CD8-positive, alpha-beta memory T cell (primary cell): ENCODE measurements at places on chromosomes 11 and 22. TPM values are rescaled to one million over a fixed set of nuclear protein-coding genes. Genes with fewer than 3 reads are reported as not detected.

The MPPED2 gene
- total RNA-seq = not detected

The ACTN3 gene
- 0.33 TPM for total RNA-seq

The TPH1 gene
- total RNA-seq = 0.53 TPM

The POU2AF1 gene
- 1.5 TPM for total RNA-seq

The MRGPRF gene
- not detected for total RNA-seq

The TRIM66 gene
- 27.7 TPM for total RNA-seq

The HBG1 gene
- total RNA-seq = not detected

DNA sequence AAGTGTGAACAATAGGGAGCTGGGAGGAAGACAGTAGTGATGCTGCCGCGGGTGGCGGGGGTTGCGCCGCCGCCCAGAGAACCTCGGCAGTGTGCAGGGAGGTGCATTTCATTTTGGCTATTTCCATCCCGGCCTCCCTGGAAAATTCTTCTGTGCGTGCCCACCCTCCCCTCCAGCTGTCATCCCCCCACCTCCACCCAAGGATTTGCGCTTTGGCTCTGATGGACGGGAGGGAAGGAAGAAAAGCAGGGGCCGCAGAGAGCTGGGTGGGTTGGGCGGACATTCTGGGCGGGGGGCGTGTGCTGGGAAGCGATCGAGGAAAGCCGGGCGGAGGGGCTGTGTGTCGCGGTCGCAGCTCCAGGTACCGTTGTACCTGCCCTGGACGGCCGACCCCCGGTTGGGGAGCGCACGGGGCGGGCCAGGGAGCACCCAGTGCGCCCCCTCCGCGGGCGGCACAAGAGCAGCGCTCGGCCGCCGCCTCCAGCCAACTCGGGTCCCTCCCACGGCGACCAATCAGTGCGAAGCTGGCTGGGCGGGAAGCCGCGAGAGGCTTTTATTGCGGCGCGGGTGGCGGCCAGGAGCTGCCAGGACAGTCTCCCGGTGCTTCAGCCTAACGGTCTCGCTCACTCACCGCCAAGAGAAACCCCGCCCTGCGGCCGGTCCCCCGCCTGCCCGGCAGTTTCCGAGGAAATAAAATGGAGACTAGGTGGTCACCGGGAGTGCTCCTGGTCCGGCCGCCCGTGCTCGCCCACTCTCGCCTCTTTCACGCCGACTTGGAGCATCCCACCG is 1.6 kb downstream of the NCAM1 start:
- no peak for DNase-seq
- H3K27ac ChIP-seq = no peak overlapping the region
- peaks cover 18% of the 10 kb centered on the region for H3K27me3 ChIP-seq
- no peaks in the 10 kb centered on the region for H3K4me1 ChIP-seq
- H3K4me3 ChIP-seq = peak overlapping the region; percentile 19

GRCh38 chr11:107931206-107931605 is 3.0 kb downstream of the RAB39A start:
- H3K4me1 ChIP-seq = peaks cover 8% of the 10 kb centered on the region
- H3K36me3 ChIP-seq = no peaks in the 10 kb centered on the region
- H3K27me3 ChIP-seq = peaks cover 4% of the 10 kb centered on the region
- H3K4me3 ChIP-seq = no peak overlapping the region
- no peak overlapping the region for H3K27ac ChIP-seq

- peaks cover 27% of the 10 kb centered on the region for H3K4me1 ChIP-seq
- H3K4me3 ChIP-seq = no peak overlapping the region
- no peak for DNase-seq
- no peaks in the 10 kb centered on the region for H3K36me3 ChIP-seq
These were observed 15.8 kb upstream of the CTSC start for GRCh38 chr11:88353386-88353785.

DNA sequence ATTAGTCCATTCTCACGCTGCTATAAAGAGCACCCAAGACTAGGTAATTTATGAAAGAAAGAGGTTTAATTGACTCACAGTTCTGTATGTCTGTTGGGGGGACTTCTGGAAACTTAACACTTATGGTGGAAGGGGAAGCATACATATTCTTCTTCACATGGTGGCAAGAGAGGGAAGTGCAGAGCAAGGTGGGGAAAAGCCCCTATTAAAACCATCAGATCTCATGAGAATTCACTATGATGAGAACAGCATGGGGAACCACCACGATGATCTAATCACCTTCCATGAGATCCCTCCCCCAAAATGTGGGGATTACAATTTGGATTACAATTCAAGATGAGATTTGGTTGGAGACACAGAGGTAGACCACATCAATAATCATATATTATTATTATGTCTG is 25.7 kb downstream of the CEP57 start:
- H3K4me1 ChIP-seq = no peaks in the 10 kb centered on the region
- H3K27me3 ChIP-seq = no peaks in the 10 kb centered on the region
- peaks cover 11% of the 10 kb centered on the region for H3K36me3 ChIP-seq
- no peak overlapping the region for H3K27ac ChIP-seq
- no peak overlapping the region for H3K4me3 ChIP-seq

GRCh38 chr11:9639985-9640384 is 23.9 kb upstream of the SWAP70 start:
- no peaks in the 10 kb centered on the region for H3K4me1 ChIP-seq
- H3K36me3 ChIP-seq = no peaks in the 10 kb centered on the region
- H3K27ac ChIP-seq = no peak overlapping the region
- H3K27me3 ChIP-seq = no peaks in the 10 kb centered on the region
- H3K4me3 ChIP-seq = no peak overlapping the region

DNA sequence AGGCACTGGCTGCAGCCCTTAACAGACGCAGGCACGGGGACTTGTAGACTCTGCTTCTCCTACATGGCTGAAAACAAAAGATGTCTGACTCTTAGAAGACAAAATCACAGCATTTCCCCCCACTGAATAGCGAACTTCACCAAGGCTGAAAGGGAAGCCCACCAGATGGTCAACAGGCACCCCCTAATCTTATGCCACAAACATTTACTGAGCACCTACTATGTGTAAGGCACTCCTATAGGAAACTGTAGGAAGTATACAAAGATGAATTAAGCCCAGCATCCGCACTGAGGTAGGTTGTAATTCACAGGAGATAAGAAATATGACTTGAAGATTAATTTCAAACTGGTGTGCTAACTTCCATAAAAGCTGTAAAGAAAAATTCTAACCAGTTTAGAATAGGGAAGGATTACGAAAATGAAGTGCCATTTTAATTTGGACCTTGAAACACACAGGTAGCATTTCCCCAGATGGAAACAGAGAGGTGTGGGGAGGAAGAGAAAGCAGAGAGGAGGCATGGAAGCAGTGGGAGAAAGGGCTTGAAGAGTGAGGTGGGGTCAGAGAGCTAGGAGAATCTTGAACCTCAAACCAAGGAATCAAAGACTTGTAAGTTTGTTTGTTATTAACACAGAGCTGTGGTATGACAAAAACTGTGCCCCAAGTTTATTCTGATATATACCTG is 38.1 kb downstream of the NUMA1 start:
- no peaks in the 10 kb centered on the region for H3K36me3 ChIP-seq
- peak overlapping the region; percentile 68 for H3K4me3 ChIP-seq
- no peak for DNase-seq
- H3K27ac ChIP-seq = peak overlapping the region; percentile 90
- no peaks in the 10 kb centered on the region for H3K27me3 ChIP-seq

DNA sequence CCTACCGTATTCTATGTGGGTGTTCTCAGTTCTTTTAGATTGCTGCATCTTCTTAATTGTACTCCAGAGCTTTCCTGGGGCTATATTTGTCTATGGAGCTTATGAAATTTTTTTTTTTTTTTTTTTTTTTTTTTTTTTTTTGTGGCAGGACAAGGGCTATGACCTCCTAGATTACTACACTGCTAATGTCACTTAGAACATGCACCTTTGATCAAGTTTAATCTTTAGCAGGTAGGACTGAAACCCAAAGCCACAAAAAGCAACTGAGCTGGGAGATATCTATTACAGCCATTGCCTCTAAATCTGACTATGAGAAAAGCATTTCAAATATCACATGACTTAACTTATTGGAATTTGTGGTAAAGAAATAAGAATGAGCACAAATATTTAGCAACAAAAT is 21.7 kb upstream of the ABTB2 start:
- no peaks in the 10 kb centered on the region for H3K36me3 ChIP-seq
- H3K4me3 ChIP-seq = no peak overlapping the region
- H3K27ac ChIP-seq = no peak overlapping the region
- H3K4me1 ChIP-seq = no peaks in the 10 kb centered on the region

DNA sequence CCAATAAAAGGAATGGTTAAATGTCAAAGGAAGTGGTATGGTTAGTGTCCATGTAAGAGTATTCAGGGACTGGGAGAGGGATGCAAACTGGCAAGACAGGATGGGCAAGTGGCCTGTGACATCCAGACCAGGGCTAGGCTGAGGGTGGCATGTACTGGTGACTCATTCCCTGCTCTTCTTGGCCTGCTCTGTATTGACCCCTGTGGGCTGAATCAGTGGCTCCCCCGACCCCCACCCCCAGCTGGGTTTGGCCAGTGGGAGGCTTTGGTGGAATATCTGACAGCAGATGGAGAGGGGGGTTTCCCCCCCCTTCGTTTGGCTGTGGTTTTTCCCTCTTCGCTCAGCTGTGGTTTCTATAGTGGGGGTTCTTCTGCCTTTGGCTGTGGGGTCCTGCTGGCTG is 87.7 kb downstream of the CSNK2A3 start:
- H3K4me1 ChIP-seq = no peaks in the 10 kb centered on the region
- H3K27ac ChIP-seq = no peak overlapping the region
- no peak overlapping the region for H3K4me3 ChIP-seq
- H3K27me3 ChIP-seq = no peaks in the 10 kb centered on the region
- no peak for DNase-seq

DNA sequence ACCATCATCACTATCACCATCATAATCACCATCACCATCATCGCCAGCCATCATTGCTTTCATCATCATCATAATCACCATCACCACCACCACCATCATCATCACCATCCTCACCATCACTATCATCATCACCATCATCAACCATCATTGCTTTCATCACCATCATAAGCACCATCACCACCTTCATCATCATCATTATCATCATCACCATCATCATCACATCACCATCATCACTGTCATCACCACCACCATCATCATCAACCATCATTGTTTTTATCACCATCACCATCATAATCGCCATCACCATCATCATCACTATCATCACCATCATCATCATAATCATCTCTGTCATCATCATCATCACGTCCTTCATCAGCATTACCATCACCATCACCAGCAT is 9.3 kb upstream of the OSBPL5 start:
- no peak overlapping the region for H3K4me3 ChIP-seq
- no peak for DNase-seq
- H3K27me3 ChIP-seq = peaks cover 2% of the 10 kb centered on the region
- no peaks in the 10 kb centered on the region for H3K36me3 ChIP-seq

DNA sequence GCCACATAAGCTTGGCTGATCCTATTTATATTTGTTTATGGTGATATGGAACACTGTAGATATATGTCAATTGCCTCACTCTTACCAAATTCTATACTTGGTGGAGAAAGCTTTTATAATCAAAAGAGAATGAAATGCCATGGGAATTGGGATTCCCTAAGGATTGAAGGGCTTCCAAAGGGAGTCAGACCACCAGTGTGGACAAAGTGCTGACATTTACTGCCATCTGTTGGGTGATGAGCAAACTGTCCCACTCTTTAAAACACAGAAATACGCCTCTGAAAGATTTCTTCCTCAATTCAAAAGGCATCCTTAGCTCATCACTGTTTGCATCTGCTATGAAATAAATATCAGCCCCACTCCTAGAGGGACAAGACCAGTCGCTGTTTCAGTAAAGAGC is 7.1 kb downstream of the SLC1A2 start:
- H3K27me3 ChIP-seq = peaks cover 5% of the 10 kb centered on the region
- H3K4me1 ChIP-seq = no peaks in the 10 kb centered on the region
- no peak overlapping the region for H3K27ac ChIP-seq
- H3K36me3 ChIP-seq = no peaks in the 10 kb centered on the region
- H3K4me3 ChIP-seq = no peak overlapping the region

- H3K27ac ChIP-seq = no peak overlapping the region
- no peaks in the 10 kb centered on the region for H3K4me1 ChIP-seq
- DNase-seq = no peak
- H3K36me3 ChIP-seq = no peaks in the 10 kb centered on the region
- H3K4me3 ChIP-seq = no peak overlapping the region
- H3K27me3 ChIP-seq = no peaks in the 10 kb centered on the region
These were observed 223.6 kb downstream of the ADAMTS15 start for GRCh38 chr11:130671801-130672700.

- peak overlapping the region; percentile 59 for H3K27ac ChIP-seq
- DNase-seq = peak; percentile 42
- H3K4me1 ChIP-seq = peaks cover 10% of the 10 kb centered on the region
- H3K4me3 ChIP-seq = no peak overlapping the region
- no peaks in the 10 kb centered on the region for H3K36me3 ChIP-seq
These were observed 1.4 kb upstream of the KCNQ1OT1 start for GRCh38 chr11:2701230-2701629.

GRCh38 chr11:67406969-67407687 is 3.2 kb downstream of the TBC1D10C start:
- peak overlapping the region; percentile 57 for H3K27ac ChIP-seq
- peak overlapping the region; percentile 82 for H3K4me3 ChIP-seq
- peaks cover 12% of the 10 kb centered on the region for H3K36me3 ChIP-seq
- no peaks in the 10 kb centered on the region for H3K27me3 ChIP-seq

DNA sequence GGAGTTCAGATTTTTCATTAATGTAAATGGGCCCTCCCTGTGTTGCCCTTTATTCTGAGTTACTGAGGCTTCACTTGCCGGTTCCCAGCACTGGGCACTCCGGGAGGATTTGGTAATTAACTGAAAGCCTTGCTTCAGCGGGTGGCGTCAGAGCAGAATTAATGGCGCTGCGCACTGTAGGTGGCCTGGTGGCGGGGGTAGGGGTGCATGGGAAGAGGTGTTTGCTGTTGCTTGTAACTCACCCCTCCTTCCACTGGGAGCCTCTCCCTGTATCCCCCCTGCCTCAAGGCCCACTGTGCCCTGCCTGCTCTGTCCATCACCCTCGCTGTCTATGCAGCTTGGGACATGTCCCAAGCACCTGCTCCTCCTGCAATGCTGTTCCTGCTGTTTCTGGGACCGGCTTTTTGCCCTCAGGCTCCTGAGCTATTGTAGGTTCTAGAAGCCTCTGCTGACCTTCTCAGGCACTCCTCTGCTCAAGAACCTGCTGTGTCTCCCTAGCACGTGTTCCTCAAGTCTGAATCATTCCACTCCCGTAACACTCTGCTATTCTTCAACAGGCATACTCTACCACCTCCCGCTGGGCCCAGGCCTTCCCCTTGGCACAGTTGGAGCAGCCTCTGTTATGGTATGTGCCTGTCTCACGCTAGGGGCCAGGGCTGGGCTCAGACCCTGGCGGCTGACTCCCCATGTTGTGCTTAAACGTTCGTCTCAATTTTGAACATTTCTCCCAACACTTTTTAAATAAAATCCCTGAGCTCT is 24.4 kb downstream of the ARHGAP8 start:
- no peak overlapping the region for H3K4me3 ChIP-seq
- H3K27me3 ChIP-seq = no peaks in the 10 kb centered on the region
- no peaks in the 10 kb centered on the region for H3K4me1 ChIP-seq
- H3K36me3 ChIP-seq = no peaks in the 10 kb centered on the region
- no peak overlapping the region for H3K27ac ChIP-seq
